ENCODE measurements at places on chromosomes 7 and 10.
A peak's percentile ranks its signal among the peaks of the same experiment; 100 is the strongest.

DNA sequence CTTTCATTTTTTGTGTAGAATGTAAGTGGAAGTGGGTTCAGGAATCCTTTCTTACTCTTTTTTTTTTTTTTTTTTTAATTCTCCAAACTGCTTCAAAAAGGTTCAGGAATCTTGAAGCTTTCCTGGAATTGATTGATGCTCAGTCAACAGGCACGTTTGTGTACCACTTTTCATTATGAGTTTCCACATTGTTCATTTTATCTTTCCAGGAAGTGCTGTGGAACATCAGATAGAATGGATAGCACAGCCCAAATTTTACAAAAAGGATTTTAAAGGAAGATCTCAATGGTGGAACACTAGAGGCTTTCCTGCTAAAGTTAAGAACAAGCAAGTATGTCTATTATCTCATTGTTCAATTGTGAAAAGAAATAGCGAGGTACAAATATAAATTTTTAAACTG, 1.9 kb upstream of the PPP1R35 start:
- no peak for DNase-seq

- no peak for DNase-seq
Observed at GRCh38 chr7:79734181-79734580, 280.7 kb upstream of the MAGI2 start.

- DNase-seq = no peak
Observed at GRCh38 chr10:117351996-117352395, 23.2 kb downstream of the PDZD8 start.

DNA sequence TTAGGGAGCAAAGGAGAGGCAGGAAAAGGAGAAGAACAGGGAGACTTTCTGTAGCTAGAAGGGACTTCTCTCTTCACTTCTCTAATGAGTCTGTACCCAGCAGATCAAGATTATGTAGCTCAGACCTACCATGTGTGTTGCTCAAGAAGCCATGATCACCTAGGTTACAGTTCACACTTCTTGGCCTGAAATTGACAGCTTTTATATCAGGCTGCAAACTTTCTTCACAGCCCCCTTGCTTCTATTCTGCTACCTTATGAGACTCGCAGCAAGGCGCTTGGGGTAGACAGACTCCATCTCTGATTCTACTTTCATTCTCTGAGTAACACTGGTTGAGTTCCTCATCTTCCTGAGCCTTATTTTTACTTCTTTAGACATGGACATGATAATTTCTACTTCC, 19.6 kb upstream of the GIMAP2 start:
- no peak for DNase-seq

GRCh38 chr10:17316488-17317170, 88.6 kb downstream of the VIM start:
- no peak for DNase-seq

DNA sequence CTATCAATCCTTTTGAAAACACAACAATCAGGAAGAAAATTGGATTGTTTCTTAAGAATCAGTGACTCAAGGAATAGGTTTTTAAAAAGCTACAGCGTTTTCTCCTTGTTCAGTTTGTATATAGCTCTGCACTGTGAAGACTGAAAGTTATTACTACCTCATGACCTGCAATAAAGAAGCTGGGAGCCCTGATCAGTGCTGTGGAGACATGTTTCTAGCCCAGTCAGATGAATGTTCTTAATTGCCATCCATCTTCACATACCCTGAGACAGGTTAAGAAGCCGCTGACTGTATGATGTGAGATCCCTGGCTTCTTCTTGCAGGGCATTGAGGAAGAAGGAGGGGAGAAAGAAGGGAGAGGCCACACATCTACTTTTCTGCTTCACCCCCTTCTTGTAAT, 58.0 kb upstream of the VWC2 start:
- DNase-seq = no peak

DNA sequence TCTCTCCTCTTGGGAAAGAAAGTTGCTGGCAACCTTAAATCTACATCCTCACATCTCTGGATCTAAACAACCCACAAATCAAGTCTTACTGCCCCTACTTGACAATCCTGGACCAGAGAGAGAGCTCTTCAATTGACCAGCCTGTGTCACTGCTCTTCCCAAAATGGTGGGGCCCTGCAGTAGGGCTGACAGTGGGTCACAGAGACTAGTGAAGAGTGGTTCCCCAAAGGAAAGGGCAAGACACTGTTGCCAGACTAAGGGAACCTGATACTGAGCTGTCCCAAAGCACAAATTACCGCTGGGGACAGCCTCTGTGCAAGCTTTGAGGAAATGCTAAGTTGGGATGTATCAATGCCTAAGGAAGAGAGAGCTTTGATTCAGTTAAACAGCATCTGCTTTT, 4.5 kb upstream of the GPRIN2 start:
- DNase-seq = no peak

DNA sequence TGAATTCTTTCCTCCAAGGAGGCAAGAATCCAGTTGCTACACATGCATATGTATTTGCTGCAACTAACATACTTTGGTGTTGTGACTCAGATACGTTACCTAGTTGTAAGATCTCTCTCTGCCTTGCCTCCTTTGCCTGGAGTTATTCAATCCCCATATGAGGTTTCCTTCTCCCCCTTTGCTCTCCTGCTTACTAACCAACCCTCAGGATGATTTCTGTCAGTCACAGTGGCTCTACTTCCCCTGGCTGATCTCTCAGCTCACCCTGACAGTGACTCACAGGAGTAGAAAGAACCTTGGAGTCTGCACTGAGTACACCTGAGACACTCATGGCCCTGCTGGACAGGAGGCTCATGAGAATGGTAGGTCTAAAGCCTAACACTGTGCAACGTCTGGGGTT, 92.0 kb downstream of the TMEM106B start:
- DNase-seq = no peak

DNA sequence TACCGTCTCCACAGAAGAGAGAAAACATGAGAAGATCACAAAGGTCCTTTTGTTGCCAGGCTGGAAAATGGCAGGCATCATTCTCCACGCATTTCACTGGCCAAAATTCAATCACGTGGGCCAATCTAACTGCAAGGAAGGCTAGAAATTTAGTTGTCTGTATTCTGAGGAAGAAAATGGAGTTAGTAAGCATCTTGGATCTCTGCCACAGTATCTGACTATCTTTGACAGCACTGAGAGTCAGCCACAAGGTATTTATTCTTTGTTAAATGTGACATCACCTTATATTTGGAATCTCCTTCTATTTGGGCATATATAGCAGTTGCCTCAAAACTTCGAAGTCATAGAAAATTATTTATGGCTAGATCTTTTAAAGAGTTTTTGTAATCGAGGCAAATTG, 213.9 kb downstream of the NSUN6 start:
- no peak for DNase-seq

DNA sequence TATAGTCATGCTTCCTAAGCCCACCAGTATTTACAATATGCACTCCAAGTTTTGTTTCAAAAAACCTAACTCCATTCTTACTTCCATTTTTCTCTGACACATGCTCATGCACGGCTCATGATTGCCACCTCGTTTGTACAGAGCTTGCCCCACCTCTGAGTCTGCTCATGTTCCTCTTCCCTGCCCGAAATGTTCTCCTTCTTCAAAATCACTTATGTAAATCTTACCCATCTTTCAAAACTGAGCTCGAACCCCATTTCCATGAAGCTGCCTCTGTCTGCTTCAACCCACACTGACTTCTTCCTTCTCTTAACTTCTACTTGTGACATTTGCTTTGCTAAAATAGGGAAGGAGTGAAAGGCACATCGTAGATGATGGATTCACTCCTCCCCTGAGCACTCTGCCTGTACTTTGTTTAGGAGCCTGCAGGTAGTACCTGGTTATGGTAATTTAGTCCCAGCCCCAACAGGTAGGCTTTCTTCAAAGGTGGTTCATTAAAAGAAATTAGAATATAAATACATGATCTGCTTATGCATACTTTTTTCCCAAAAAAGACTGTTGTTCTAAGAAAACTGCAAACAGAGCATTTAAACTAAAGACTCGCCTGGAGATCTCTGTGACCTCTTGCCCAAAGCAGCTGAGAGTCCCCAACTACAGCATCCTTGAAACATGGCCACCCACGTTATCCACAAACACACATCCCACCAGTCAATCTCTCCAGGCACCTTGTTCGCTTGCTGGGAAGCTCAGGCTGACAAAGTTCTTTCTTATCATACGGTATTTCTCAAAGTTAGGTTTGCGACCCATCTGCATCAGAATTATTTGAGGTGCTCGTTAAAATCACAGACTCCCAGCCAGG, 172.0 kb downstream of the DGKI start:
- no peak for DNase-seq

GRCh38 chr7:98196706-98197605, 14.3 kb upstream of the BHLHA15 start:
- DNase-seq = no peak

GRCh38 chr10:7119325-7120015, 291.4 kb downstream of the SFMBT2 start:
- DNase-seq = no peak

DNA sequence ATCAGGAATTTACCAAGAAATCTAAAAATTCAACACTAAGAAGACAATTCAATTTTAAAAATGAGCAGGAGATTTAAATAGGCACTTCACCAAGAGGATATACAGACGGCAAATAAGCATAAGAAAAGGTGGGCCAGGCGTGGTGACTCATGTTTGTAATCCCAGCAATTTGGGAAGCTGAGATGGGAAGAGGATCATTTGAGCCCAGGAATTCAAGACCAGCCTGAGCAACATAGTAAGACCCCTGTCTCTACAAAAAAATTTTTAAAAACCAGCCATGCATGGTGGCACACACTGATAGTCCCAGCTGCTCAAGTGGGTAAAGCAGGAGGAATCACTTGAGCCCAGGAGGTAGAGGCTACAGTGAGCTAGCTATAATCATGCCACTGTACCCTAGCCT, 3.5 kb upstream of the AKR1D1 start:
- no peak for DNase-seq

GRCh38 chr7:9709216-9709615, 1264.5 kb upstream of the PHF14 start:
- no peak for DNase-seq

- no peak for DNase-seq
Observed at GRCh38 chr10:31554556-31554955, 235.5 kb downstream of the ZEB1 start.

DNA sequence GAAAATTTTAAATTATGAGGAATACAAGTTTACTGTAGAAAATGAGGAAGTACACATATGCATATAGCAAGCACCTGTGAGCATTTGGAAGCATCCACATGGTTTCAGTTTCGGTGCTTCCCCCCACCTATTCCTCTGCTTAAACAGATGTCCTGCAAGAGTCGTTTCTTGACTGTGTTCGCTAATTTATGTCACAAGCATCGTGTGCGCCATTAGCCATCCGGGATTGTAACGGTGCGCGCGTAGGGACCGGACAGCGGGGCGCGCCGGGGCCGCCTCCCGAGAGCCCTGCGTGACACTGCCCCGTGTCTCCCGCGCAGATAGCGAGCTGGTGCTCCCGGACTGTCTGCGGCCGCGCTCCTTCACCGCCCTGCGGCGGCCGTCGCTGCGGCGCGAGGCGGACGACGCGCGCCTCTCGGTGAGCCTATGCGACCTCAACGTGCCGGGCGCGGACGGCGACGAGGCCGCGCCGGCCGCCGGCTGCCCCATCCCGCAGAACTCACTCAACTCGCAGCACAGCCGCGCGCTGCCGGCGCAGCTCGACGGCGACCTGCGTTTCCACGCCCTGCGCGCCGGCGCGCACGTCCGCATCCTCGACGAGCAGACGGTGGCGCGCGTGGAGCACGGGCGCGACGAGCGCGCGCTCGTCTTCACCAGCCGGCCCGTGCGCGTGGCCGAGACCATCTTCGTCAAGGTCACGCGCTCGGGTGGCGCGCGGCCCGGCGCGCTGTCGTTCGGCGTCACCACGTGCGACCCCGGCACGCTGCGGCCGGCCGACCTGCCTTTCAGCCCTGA, 90.9 kb downstream of the NEURL1 start:
- DNase-seq = peak; percentile 62

GRCh38 chr7:156725073-156725472, 84.5 kb downstream of the RNF32 start:
- DNase-seq = no peak

DNA sequence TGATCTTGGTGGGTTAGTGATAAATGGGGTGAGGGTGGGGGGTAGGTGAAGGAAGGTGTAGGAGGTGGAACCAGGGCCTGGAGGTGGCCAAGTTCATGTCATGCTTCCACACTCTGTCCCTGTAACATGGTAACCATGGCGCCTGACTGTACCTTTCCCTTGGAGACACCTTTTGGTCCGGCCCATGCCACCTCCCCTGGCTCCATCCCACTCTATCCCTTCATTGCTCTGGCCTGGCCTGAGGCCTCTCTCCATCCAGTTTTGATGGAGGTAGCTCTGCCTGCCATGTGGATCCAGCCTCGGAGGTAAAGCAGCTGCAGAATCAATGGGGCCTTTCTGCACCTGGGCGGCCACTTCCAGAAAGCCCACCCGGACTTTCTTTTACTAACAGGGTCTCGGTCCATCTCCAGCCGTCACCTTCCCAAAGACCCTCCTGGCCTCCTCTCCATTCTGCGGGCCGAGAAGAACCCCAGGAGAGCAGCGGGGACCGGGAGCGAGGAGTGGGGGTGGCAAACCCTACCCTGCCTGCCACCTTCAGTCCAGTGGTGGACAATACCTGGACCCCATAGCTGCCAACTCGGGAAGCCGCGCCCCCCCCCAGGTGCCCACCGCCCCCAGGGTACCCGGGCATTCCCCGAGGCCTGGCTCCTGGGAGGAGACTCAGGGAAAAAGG, 504 bp upstream of the TRRAP start:
- no peak for DNase-seq

DNA sequence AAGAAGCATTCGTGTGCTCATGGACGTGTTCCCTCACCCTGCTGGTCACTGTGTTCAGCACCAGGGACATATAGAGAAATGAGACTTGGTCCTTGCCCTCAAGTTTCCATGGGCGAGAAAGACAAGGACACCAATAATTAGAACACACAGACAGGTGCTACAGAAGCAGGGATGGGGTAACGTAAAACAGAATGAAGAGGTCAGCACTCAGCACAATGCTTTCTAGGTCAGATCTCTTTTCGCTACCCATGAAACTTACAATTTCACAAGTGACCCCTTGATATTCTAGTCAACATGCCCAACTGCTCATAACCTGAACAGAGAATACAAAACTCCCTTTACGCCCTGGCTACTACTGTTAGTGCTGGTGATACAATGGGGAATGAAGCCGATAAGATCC, 6.0 kb upstream of the ANK3 start:
- no peak for DNase-seq

DNA sequence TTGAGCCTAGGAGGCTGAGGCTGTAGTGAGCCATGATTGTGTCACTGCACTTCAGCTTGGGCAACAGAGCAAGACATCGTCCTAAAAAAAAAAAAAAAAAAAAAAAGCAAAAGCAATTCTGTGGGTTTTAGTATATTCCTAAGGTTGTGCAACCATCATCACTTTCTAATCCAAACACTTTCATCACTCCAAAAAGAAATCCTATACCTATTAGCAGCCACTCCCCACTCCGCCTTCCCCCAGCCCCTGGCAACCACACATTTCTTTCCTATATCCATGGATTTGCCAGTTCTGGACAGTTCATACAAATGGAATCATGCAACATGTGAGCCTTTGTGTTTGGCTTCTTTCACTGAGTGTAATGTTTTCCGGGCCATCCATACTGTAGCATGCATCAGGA, 20.4 kb downstream of the ZAN start:
- no peak for DNase-seq

GRCh38 chr10:103917302-103918052, 507 bp downstream of the STN1 start:
- DNase-seq = no peak

- DNase-seq = no peak
Observed at GRCh38 chr10:73106301-73106700, 4.0 kb upstream of the NUDT13 start.

GRCh38 chr7:12158334-12159060, 52.6 kb upstream of the TMEM106B start:
- DNase-seq = no peak

Measured in activated T-cell treated with anti-CD3 and anti-CD28 coated beads for 1 hour (primary cell).